Germinal center (tissue), 1 donor: ENCODE measurements at places on chromosomes 7 and 10.

DNA sequence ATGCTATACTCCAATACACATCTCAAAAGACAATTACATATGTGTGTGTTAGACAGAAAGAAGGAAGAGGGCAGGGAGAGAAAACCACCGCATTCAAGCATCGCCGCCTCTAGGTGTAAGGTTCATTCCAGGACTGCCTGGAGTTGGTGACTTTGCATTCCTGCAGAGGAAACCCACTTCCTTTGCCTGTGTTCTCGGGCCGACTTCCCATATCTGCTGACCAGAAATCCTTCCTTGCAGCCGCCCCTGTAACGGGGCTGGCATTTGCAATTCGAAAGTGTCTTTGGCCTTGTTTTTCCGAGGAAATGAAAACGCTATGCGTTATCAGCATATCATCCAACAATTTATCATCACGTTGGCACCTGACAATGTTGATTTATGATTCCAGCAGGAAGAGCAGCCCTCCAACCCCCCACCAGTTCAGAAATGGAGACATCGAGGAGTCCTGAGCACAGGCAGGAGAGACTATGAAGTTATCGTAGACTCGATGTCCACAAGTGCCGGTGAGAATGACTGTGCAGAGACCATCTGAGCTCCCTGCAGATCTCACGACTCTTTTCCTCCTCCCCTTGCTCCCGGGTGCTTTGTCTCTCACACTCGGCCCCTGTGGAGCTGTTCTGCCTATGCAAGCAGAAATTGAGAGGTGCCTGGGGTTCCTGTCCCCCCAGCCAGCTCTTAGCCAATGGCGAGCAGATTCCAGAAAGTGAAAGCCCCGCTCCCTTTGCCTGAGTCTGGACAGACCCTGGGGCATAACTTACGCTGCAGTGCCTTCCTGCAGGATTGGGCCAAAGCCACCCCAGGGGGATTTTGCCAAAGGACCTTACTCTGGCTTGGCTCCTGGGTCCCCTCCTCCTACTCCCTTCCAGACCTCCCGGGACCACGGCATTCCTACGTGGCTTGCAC lies 68.9 kb upstream of the FOXK1 start:
- no peak for DNase-seq

DNA sequence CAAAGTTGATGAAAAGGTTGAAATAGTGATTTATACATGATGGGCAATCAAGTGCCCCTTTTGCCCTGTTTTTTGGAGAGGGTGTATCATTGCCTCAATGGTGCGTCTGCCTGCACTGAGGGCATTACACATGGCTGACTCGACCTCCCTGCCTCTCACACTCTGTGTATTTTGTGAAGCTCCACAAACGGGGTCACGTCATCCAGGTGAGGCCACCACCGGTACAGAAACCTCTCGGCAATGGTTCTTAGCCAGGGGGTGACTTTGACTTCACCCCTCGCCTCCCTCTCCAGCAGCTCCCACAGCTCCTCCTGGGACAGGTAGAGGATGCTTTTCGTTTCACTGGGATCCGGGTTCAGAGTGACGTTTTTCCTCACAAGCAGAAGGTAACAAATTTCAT lies 6.3 kb downstream of the IDI2 start:
- no peak for DNase-seq

- DNase-seq, result no peak
Observed at GRCh38 chr10:75959209-75959608, 527.8 kb downstream of the LRMDA start.

DNA sequence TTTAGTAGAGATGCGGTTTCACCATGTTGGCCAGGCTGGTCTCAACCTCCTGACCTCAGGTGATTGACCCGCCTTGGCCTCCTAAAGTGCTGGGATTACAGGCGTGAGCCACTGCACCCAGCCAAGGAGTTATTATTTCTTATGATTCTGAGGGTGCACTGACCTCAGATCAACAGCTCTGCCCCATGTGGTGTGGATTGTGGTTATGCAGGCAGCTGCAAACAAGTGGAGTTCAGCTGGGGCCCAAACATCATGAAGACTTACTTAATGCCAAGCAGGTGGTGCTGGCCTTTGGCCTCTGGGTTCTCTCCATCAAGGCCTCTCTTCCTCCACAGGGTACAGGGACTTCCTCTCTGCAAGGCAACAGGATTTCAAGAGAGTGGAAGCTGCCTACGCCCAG lies 45.1 kb upstream of the OPTN start:
- no peak for DNase-seq

DNA sequence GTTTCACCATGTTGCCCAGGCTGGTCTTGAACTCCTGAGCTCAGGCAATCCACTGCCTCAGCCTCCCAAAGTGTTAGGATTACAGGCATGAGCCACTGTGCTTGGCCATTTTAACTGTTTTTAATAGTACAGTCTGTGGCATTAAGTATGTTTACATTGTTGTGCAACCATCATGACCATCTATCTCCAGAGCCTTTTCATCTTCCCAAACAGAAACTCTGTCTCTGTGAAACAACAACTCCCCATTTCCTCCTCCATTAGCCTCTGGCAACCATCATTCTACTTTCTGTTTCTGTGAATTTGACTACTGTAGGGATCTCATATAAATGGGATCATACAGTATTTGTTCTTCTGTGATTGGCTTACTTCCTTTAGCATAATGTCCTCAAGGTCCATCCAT lies 48.3 kb upstream of the SEPHS1 start:
- DNase-seq, result no peak

DNA sequence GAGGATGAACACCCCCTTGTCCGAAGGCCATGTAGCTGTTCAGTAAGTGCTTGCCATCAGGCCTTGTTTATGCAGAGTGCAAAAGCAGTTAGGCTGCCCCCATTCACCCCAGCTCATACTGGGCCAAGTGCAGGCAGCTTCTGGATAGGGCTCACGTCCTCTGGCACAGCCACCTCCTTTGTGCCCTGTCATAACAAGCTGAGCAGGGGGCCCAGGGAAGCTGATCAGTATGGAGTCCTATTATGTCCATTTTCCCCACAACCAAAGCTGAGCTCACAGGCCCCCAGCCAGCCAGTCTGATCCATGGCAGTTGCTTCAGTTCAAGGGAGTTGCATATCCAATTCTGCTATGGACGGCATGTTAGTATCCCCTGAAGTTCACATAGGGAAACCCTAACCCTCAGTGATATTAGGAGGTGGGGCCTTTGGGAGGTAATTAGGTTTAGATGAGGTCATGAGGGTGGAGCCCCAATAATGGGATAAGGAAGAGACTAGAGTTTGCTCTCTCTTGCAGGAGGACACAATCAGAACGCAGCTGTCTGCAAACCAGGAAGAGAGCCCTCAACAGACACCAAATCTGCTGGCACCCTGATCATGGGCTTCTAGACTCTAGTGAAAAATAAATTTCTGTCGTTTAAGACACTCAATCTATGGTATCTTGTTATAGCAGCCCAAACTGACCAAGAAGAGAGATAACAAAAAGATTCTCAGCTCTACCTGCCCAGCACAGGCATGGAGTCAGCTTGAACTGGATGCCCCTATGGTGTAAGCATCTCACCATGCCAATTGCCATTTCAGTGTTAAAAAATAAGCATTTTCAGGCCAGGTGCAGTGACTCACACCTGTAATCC lies 155.9 kb downstream of the FGFR2 start:
- no peak for DNase-seq

DNA sequence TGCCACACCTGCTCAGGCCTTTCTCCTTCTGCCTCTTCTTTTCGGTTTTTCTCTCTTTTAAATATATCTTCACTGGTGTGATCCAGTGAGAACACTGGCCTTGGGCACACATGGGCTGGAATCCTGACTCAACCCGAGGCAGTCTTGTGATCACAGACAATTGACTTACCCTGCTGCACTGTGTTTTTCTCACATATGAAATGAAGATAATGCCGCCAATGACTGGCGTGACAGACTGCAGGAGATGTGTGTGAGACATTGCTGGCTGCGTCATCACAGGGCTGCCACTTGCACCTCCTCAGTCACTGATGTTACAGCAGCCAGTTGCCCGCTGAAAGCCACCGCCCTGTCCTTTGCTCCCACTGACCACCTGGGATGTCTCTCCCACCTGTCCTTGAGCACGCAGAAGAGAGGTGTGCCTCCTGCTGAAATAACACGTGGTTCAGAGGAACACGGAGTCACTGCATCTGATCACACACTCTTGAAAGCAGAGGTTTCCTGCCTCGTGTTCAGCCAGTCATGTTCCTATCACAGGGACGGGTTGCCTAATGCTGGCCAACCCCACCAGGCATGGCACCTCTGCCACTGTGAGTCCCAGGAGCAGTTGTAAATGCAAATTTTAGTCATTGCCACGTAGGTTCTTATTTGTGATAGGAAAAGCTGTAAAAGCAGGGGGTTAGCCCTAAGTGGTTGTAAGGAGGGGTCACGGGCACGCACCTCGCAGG lies 124.6 kb upstream of the LANCL2 start:
- no peak for DNase-seq

DNA sequence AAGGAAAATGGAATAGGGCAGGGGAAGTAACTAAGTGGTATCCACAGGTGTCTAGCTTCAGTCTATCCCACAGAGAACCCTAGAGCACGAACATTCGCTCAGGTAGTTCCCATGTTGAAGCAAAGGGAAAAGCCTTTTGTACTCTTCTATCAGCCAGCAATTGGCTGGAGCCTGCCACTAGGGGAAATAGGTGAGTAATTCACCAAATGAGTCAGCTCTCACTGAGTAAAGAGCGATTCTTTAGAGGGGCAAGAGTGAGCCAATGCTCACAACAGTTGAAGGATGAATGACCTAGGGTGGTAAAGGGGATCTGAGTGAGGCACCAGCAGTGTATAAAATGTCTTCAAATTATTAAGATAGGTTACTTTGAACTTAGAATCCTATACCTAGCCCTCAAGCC lies 94.1 kb upstream of the ZNF800 start:
- no peak for DNase-seq

DNA sequence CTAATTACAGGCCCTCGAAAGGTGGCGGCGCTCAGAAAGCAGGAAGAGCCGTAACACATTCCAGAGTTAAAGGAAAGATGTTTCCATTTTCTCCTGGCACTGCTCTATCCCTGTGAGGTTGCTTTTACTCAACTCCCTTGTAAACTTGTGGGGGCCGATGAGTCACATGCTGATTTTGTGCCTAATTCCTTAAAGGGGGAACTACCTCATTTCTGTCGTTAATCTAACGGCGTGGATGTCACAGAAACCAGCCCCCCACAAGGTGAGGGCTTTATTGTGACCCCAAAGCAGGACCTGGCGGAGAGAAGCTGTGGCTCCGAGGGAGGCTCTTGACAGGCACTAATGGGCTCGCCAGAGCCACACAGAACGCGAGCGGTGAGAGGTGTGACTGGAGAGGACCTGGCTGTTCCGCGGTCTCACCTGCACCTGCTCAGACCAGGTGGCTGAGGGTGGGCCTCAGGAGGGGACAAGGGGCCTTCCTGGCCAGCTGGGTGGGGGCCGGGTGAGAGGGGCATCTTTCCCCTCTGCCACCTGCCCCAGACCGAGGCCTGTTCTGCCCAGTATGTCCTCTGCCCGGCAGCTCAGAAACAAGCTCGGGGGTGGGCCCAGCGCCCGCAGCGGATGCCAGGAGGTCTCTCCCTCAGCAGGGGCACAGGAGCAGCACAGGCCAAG lies 50.9 kb downstream of the CALML3 start:
- DNase-seq, result no peak

DNA sequence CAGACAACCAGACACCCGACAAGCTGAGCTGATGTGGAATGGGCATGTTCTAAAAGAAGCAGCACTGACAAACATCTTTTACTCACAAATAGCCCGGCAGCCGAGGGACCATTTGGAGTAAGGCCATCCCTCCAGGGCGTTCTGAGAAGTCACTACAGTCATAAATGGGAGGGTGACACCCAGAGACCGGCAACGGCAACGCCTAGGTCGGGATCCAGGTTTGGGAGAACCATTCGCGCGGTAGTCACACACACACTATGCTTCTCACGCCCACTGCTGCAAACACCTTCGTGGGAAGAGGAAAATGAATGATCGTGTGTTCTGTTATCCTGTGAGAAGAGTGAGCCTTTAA lies 9.8 kb downstream of the TNS3 start:
- no peak for DNase-seq

DNA sequence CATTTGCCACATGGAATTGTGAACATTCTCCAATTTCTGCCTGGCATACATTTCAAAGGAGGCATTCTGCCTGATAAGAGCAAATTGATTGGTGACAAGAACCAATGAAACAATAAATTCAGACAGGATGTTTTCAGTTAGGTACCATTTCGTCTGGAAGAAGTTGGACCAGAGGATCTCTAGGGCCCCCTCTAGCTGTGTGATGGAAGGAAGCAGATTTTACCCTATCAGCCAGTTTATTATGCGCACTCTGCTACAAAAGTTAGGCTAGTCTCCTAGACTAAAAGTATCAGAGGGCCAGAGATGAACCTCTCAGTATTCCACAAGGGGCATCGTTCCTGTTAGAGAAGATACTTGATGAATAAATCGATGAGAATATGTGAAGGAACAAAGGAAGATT lies 118.0 kb downstream of the BUB3 start:
- no peak for DNase-seq

- no peak for DNase-seq
Observed at GRCh38 chr10:62691336-62691735, 113.2 kb upstream of the ADO start.

DNA sequence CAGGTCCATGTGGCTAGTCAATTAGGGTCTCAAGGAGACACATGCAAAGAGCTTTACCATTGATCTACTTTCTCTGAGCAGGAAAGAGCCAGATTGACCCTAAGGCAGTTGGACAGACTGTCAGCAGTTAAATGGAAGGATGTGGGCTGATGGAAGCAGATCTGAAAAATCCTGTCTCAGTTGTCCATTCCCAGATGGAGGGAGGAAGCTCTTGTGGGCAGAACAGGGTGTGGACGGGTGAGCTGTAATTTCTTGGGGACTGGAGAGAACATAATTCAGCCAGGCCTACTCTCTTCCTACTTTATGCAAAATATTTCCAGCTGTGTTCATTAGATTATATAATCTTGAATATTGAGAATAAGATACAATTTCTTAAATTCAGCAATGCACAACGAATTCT lies 163.6 kb downstream of the GNAT3 start:
- no peak for DNase-seq

- DNase-seq, result no peak
Observed at GRCh38 chr10:13859979-13860654, 273.4 kb downstream of the PRPF18 start.

GRCh38 chr7:118747473-118747872 lies 523.0 kb downstream of the ANKRD7 start:
- DNase-seq, result no peak

- DNase-seq, result no peak
Observed at GRCh38 chr7:147497246-147497645, 1093.3 kb upstream of the C7orf33 start.
